Activated naive CD4-positive, alpha-beta T cell (primary cell): ENCODE measurements at places on chromosomes 1 and 21.

DNA sequence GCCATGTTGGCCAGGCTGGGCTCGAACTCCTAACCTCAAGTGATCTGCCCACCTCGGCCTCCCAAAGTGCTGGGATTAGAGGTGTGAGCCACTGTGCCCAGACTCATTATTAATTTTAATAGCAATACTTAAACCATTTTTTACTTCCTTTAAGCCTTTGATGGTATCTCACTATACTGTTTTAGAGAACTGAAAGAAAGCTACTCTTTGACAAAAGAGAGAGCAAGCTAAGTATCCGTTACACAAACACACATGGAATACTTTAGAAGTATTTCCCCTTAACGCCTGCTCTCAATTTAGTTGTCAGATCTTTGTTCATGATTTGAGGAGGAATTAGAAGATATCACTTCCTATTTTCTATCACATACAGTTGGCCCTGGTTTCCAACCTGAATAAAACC, 189.4 kb downstream of the COP1 start:
- no peak for DNase-seq

GRCh38 chr1:150995896-150996295, 10.8 kb downstream of the MINDY1 start:
- no peak for DNase-seq

DNA sequence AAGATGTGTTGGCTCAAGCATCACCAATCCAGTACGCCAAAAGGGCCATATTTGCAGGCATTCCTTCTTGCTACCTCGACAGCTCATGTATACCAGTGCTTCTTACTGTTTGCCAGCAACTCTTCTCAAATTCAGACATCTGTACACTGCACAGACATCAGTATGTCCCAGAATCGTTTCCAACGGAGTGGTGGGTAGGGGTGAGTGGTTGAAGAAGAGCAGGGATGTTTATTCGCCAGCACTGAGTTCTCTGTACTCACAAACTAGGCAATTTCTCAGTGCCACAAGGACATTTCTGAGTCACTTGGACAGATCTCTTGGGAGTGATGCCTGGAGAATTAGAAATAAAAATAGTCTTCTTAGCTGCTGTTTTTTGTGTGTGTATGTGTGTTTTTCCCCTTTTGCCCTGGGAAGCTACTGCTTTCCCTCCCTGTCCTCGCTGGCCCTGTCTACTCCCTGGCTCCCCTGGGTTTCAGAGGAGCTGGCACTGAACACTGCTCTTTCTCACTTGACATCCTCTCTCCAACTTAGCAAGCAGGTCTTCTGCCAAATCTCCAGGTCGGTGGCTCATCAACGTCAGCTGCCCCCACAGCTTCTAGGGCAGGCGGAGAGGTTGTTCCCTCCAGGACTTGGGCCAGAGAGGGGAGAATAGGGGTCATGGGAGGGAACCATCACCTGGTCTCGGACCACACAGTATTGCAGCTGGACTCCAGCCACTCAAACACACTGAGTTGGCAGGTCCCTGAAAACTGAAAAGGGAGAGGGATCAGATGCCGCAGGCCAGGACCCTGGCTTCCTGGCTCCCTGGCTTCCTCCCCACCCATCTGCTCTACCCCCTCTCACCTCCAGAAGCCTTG, 90.5 kb downstream of the NMNAT2 start:
- no peak for DNase-seq

DNA sequence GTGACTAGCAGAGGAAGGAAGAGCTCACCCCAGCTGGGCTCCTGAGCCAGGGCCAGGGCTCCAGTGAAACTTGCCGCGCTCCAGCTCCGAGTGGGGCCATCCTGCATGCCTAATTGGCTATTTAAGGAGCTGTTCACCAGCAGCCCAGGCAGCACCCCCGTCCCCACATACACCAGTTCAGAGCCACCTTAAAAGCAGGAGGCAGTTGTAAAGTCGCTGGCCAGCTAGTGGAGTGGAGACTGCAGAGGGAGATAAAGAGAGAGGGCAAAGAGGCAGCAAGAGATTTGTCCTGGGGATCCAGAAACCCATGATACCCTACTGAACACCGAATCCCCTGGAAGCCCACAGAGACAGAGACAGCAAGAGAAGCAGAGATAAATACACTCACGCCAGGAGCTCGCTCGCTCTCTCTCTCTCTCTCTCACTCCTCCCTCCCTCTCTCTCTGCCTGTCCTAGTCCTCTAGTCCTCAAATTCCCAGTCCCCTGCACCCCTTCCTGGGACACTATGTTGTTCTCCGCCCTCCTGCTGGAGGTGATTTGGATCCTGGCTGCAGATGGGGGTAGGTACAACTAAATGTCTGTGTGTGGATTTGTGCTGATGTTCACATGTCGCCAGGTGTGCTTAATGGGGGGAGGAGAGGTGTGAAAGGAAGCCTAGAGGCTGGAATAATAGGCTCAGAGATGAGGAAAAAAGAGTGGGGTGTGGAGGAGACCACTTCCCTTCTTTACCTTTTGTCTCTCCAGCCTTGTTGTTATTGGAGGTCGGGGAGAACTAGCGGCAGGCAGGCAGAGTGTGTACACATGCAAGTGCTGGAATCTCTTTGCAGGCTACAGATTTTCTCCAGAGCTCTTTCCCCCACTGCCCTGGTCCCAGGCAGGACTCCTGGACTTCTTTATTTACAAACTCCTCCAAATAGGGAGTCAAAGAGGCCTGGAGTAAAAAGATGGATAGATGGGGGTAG, at the start of gene CA14:
Gene CA14, plus strand, starts transcription at position 151 of the 962 bp plus-strand sequence. Its CDS starts 355 bp downstream, at position 506.
- DNase-seq: no peak

DNA sequence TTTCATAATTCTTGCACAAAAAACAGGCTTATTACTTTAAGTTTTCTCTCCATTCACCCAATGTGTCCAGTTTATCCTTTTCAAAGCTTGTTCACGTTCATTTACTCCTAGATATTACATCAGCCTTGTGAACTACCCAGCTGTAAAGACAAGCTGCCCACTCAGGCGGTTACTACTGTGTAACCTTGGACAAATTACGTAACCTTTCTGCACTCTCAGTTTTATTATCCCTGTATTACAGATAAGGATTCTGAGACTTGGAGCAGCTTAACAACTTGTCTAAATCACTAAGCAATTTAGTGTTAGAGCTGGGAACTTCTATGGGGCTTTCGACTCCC, 20.5 kb upstream of the LPAR3 start:
- DNase-seq: no peak

GRCh38 chr1:15693371-15693770, 9.3 kb downstream of the PLEKHM2 start:
- no peak for DNase-seq
